ENCODE measurements at places on chromosomes 4 and X.

DNA sequence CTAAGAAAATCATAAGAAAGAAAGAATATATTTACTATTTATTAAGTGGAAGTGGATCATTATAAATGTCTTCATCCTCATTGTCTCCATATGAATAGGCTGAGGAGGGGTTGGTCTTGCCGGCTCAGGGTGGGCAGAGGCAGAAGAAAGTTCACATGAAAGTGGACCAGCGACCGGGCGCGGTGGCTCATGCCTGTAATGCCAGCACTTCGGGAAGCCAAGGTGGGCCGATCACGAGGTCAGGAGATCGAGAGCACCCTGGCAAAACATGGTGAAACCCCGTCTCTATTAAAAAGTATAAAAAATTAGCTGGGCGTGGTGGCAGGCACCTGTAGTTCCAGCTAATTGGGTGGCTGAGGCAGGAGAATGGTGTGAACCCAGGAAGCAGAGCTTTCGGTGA, 1145.4 kb downstream of the STIM2 start:
- no peak for DNase-seq

DNA sequence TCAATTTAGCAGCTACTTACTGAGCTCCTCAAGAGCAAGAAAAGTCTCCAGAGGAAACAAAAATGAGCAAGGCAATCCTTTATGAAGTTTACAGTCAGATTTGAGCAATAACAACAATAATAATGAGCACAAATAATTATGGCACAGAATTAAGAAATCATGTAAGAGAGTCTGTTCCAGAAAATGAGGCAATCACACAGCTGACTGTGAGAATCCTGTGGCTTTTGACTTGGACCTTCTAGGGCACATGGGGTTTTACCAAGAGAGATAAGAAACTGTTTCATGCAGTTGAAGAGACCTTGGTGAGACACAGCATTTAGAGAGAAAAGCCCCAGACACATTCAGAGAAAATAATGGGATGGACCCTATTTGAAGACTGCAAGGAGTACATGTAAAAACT, 362.6 kb upstream of the MAGEB2 start:
- no peak for DNase-seq

DNA sequence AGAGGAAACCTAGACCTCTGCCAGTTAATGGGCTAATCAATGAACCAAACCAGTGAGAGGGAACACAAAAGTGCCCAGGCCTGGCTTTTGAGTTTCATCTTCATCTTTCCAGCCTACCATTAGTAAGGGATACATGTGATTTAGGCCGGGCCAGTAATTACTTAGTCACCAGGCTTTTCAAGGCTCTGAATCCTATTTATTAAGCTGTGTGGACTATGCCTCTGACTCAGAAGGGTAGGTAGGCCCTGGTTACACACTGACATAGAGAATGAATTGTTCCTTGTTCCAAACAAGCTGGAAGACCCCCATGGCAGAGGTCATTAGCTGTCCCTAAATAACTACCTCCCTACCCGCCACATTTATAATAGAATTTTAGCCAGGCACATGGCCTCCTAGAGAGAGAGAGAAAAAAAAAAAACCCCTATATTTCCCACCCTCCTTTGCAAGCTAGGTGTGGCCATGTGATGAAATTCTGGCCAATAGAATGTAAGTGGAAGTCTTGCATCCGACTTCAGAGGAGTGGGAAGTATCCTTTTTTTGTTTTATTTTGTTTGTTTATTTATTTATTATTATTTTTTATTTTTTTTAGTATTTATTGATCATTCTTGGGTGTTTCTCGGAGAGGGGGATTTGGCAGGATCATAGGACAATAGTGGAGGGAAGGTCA, 112.3 kb upstream of the BCOR start:
- no peak for DNase-seq

DNA sequence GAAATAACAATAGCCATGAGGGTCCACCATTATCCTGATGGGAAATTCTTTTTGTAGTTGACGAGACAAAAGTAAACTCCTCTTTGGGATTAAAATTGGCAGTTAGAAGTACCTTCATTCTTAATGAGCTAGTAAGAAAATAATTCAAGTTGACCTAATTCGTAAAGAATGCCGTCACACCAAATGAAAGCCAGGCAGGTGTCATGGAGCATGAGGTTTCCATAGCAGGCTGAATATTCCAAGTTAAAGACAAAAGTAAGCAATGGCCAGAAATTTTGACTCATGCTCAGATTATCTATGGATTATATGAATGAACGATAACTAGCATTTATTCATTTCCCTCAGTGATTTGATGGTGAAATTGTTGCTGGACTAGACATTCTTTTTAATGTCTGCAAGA, 192.2 kb upstream of the FAT1 start:
- no peak for DNase-seq

- no peak for DNase-seq
Measured at GRCh38 chr4:175280153-175280552, 362.0 kb downstream of the ADAM29 start.

GRCh38 chr4:42313872-42314271, 83.4 kb upstream of the SHISA3 start:
- no peak for DNase-seq

- no peak for DNase-seq
Measured at GRCh38 chr4:24564488-24564887, 19.9 kb downstream of the DHX15 start.

Data from KG1 (cell line).